ENCODE measurements at places on chromosomes 7 and 10. TPM values are rescaled to one million over a fixed set of nuclear protein-coding genes. Genes with fewer than 3 reads are reported as not detected.

SUPV3L1 gene
- total RNA-seq = 25.0 TPM

ARPC1A gene
- total RNA-seq = 61.9 TPM

SLC18A3 gene
- not detected for total RNA-seq

HOXA10 gene
- total RNA-seq = not detected

LIPJ gene
- total RNA-seq = 0.06 TPM

AHR gene
- total RNA-seq = 38.0 TPM

SPDYE3 gene
- total RNA-seq = not detected

TMEM270 gene
- total RNA-seq = not detected

H2BK1 gene
- total RNA-seq = not detected

METTL2B gene
- total RNA-seq = 13.2 TPM

HPSE2 gene
- not detected for total RNA-seq

GJD4 gene
- not detected for total RNA-seq

KCP gene
- 0.10 TPM for total RNA-seq

KAZALD1 gene
- 0.31 TPM for total RNA-seq
